A549 treated with AZD2906 at 1 μM for 4 hours (cell line): ENCODE measurements at places on chromosomes 5 and 9. TPM values are rescaled to one million over a fixed set of nuclear protein-coding genes. Genes with fewer than 3 reads are reported as not detected.

Gene AMBP
- total RNA-seq = 7.0 to 9.8 TPM (median 7.6 TPM) in 5 replicates

Gene DIPK1B
- 6.1 to 9.8 TPM (median 9.3 TPM) in 5 replicates for total RNA-seq

Gene SLCO4C1
- 0.01 to 0.02 TPM in 2 of 5 replicates, not detected in the others for total RNA-seq

Gene SERF1A
- 0.63 to 1.8 TPM (median 0.89 TPM) in 5 replicates for total RNA-seq

Gene TMOD1
- total RNA-seq = 1.3 to 2.0 TPM (median 1.6 TPM) in 5 replicates

Gene ELOVL7
- 9.2 to 12.6 TPM (median 11.2 TPM) in 5 replicates for total RNA-seq

Gene CYLC2
- not detected in 5 replicates for total RNA-seq

Gene PRPF4
- total RNA-seq = 48.8 to 57.9 TPM (median 52.0 TPM) in 5 replicates

Gene ECSCR
- not detected in 5 replicates for total RNA-seq

Gene NDUFA8
- 102 to 122 TPM (median 115 TPM) in 5 replicates for total RNA-seq

Gene FYB1
- 11.5 to 16.1 TPM (median 13.4 TPM) in 5 replicates for total RNA-seq

Gene NUDT12
- total RNA-seq = 1.5 to 1.9 TPM (median 1.7 TPM) in 5 replicates

Gene OBP2B
- not detected in 5 replicates for total RNA-seq

Gene BDP1
- 7.8 to 11.0 TPM (median 8.8 TPM) in 5 replicates for total RNA-seq

Gene SCAMP1
- 14.2 to 25.0 TPM (median 22.0 TPM) in 5 replicates for total RNA-seq

Gene PCDHB11
- 0.05 to 0.08 TPM (median 0.07 TPM) in 5 replicates for total RNA-seq

Gene CXCL14
- 0.09 to 0.38 TPM (median 0.27 TPM) in 5 replicates for total RNA-seq

Gene CER1
- not detected in 5 replicates for total RNA-seq

Gene AHRR
- 4.4 to 5.2 TPM (median 4.8 TPM) in 5 replicates for total RNA-seq

Gene TSC1
- 14.0 to 17.6 TPM (median 14.6 TPM) in 5 replicates for total RNA-seq

Gene SNX24
- 20.2 to 26.1 TPM (median 21.3 TPM) in 5 replicates for total RNA-seq

Gene RGS7BP
- total RNA-seq = not detected in 5 replicates

Gene SPACA9
- 4.5 to 5.9 TPM (median 5.3 TPM) in 5 replicates for total RNA-seq
